ENCODE measurements at places on chromosomes 3 and 15. TPM values are rescaled to one million over a fixed set of nuclear protein-coding genes. Genes with fewer than 3 reads are reported as not detected.
A peak's percentile ranks its signal among the peaks of the same experiment; 100 is the strongest.

The SLC28A2 gene
- not detected for total RNA-seq

GRCh38 chr15:62569460-62570404 lies 404.6 kb upstream of the C2CD4B start:
- no peak overlapping the region for H3K4me3 ChIP-seq
- DNase-seq: no peak
- no peak overlapping the region for H3K27ac ChIP-seq
- H3K36me3 ChIP-seq: no peaks in the 10 kb centered on the region
- peaks cover 5% of the 10 kb centered on the region for H3K4me1 ChIP-seq

The RARRES1 gene
- total RNA-seq: not detected

- H3K4me3 ChIP-seq: no peak overlapping the region
- no peak for DNase-seq
- H3K27me3 ChIP-seq: peaks cover 3% of the 10 kb centered on the region
- no peaks in the 10 kb centered on the region for H3K4me1 ChIP-seq
- no peak overlapping the region for H3K27ac ChIP-seq
These were observed 74.0 kb upstream of the TERB2 start for GRCh38 chr15:44882499-44882968.

The CDAN1 gene
- total RNA-seq: 37.3 TPM

GRCh38 chr3:127628788-127629466 lies at the start of gene PODXL2:
PODXL2 (plus strand) TSS chr3:127629185; CDS start chr3:127629220, 35 bp downstream.
- peak within 1 kb of the TSS; percentile 77 for H3K27ac ChIP-seq
- peak within 1 kb of the TSS; percentile 90 for H3K4me3 ChIP-seq
- peaks cover 29% of the 10 kb centered on the region for H3K27me3 ChIP-seq
- peaks cover 43% of the 10 kb centered on the region for H3K4me1 ChIP-seq
- no peaks in the 10 kb centered on the region for H3K36me3 ChIP-seq

- no peak overlapping the region for H3K4me3 ChIP-seq
- no peak overlapping the region for H3K27ac ChIP-seq
- no peaks in the 10 kb centered on the region for H3K36me3 ChIP-seq
- no peaks in the 10 kb centered on the region for H3K4me1 ChIP-seq
These were observed 198.5 kb upstream of the RARB start for GRCh38 chr3:25229586-25229985.

DNA sequence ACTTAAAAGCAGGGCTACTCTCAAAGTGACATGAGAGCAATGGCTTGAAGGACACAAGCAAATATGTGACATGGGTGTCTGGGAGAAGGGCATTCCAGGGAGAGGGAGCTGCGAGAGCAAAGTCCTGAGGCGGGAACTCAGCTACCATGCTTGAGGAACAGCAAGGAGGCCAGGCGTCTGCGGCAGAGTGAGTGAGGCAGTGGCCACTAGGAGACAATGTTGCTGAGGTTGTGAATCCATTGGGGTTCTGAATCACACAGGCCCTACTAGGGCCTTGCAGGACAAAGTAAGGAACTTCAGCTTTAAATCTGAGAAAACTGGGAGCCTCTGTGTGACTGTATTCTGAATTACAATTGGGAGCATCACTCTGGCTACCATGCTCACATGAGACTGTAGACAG lies 94.1 kb upstream of the PRICKLE2 start:
- H3K4me3 ChIP-seq: no peak overlapping the region
- no peak for DNase-seq
- no peaks in the 10 kb centered on the region for H3K27me3 ChIP-seq
- no peaks in the 10 kb centered on the region for H3K36me3 ChIP-seq
- no peaks in the 10 kb centered on the region for H3K4me1 ChIP-seq

GRCh38 chr3:112365035-112365434 lies 32.1 kb downstream of the CD200 start:
- H3K27me3 ChIP-seq: no peaks in the 10 kb centered on the region
- no peak for DNase-seq
- peak overlapping the region; percentile 17 for H3K27ac ChIP-seq
- no peaks in the 10 kb centered on the region for H3K36me3 ChIP-seq

The MESP1 gene
- total RNA-seq: 0.26 TPM

DNA sequence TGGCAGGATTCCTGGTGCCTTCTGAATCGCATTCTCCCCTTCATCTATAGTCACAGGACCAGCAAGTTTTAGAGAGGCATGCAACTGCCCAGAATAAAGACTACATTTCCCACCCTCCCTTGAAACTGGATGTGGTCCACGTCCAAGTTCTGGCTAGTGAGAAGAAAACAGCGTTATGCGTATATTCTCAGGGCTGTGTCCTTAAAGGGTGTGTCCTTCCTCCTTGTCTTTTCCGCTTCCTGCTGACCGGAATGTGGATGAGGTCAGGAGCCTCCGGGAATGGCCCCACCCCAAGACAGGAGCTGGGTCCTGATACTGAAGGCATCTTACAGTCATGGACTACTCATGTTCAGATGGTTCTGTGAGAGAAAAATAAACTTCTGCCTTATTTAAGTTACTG lies 20.2 kb downstream of the CHST2 start:
- H3K36me3 ChIP-seq: no peaks in the 10 kb centered on the region
- peaks cover 10% of the 10 kb centered on the region for H3K4me1 ChIP-seq
- no peak for DNase-seq

DNA sequence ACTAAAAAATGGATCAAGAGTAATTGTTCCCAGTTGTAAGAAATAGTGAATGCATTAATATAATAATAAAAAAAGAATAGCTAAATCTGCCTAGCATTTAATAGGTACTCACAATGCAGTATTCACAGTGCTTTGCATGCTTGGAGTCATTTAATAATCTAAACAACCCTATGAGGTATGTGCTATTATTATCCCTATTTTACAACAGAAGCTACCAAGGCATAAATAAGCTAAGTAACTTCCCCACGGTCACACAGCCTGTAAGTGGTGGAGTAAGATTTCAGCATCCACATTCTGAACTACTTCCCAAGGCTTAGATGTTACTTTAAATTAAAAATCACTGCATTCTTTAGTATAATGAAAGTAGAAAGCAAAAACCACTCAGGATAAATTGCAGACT lies 102.9 kb downstream of the PLCH1 start:
- H3K36me3 ChIP-seq: no peaks in the 10 kb centered on the region
- H3K27ac ChIP-seq: no peak overlapping the region
- no peak for DNase-seq

GRCh38 chr15:87777054-87777561 lies 479.4 kb downstream of the NTRK3 start:
- DNase-seq: no peak
- no peaks in the 10 kb centered on the region for H3K36me3 ChIP-seq
- H3K27ac ChIP-seq: no peak overlapping the region
- no peaks in the 10 kb centered on the region for H3K4me1 ChIP-seq

- no peak for DNase-seq
- no peak overlapping the region for H3K27ac ChIP-seq
- no peaks in the 10 kb centered on the region for H3K36me3 ChIP-seq
- H3K4me1 ChIP-seq: no peaks in the 10 kb centered on the region
- H3K27me3 ChIP-seq: no peaks in the 10 kb centered on the region
- no peak overlapping the region for H3K4me3 ChIP-seq
These were observed 252.8 kb downstream of the CLSTN2 start for GRCh38 chr3:140187656-140188221.

DNA sequence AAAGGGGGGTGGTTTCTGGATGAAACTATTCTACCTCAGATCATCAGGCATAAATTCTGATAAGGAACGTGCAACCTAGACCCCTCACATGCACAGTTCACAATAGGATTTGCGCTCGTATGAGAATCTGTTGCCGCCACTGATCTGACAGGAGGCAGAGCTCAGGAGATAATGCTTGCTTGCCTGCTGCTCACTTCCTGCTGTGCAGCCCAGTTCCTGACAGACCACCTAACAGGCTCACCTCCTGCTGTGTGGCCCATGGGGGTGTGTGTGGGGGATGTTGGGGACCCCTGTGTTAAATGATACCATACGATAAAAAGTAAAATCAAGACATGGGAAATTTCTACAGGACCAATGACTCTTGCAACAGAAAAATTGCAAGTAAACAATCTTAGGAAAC lies 24.0 kb downstream of the CP start:
- H3K4me1 ChIP-seq: no peaks in the 10 kb centered on the region
- no peak overlapping the region for H3K4me3 ChIP-seq
- H3K27ac ChIP-seq: no peak overlapping the region
- peaks cover 3% of the 10 kb centered on the region for H3K27me3 ChIP-seq
- DNase-seq: no peak

- peaks cover 12% of the 10 kb centered on the region for H3K27me3 ChIP-seq
- no peak overlapping the region for H3K4me3 ChIP-seq
- DNase-seq: no peak
- H3K36me3 ChIP-seq: no peaks in the 10 kb centered on the region
- no peaks in the 10 kb centered on the region for H3K4me1 ChIP-seq
- H3K27ac ChIP-seq: no peak overlapping the region
These were observed 192.7 kb upstream of the LRIG1 start for GRCh38 chr3:66693461-66694031.

DNA sequence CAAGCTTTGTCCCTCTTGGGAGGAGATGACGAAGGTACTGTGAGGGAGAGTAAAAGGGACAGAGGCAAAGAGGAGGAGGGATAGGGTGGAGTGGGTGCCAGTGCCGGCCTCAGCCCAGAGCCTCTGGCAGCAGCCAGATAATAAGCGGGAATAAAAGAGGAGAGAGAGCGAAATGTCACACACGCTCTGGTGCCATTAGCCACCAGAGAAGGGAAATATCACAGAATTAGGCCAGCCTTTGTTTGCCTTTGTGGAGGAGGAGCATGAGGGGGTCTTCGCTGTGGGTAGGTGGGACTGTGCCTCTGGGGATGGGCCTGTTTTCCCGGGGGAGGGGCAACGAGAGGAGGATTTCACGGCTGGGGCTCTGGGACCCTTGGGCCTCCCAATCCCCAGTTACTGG lies 67.8 kb downstream of the LINGO1 start:
- no peaks in the 10 kb centered on the region for H3K36me3 ChIP-seq
- no peak overlapping the region for H3K4me3 ChIP-seq
- no peak for DNase-seq
- H3K27me3 ChIP-seq: peaks cover 18% of the 10 kb centered on the region
- no peaks in the 10 kb centered on the region for H3K4me1 ChIP-seq

DNA sequence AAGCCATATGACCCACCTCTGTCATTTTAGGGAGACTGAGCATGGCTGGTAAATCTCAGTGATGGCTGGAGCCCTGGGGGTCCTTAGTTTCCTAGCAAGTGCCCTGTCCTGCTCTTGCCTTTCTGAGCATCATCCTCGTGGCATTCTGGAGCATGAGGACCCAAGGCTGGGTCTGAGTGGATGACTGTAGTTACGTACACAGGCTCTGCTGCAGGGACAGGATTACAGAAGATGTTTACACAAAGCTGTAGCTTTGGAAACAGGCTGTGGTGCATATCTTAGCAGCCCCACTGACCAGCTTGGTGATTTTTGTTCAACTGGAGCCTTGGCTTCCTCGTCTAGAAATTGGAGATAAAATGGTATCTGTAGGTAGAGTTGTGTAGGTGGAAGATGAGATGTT lies 272.9 kb upstream of the CTDSPL start:
- H3K36me3 ChIP-seq: no peaks in the 10 kb centered on the region
- peaks cover 4% of the 10 kb centered on the region for H3K27me3 ChIP-seq
- no peak for DNase-seq
- H3K4me3 ChIP-seq: no peak overlapping the region
- no peaks in the 10 kb centered on the region for H3K4me1 ChIP-seq

DNA sequence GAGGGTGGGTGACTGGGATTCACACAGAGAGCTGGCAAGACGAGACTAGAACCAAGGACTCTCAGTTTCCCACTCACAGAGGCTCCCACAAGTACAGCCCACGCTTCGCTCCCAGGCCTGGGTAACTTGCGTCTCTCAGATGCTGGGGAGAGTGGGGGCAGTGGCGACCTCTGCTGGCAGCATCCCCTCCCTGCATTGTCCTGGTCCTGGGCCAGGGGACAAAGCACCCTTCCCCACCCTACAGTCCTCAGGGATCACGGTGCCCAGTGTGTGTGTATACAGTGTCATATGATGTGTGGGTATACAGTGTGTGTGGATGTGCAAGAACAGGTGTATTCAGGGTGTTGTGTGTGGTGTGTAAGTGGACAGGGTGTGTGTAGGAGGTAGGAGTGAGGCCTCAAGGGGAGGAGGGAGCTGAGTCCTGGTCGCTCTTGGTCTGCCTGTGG lies 12.8 kb downstream of the VILL start:
- DNase-seq: peak; percentile 78
- no peak overlapping the region for H3K4me3 ChIP-seq
- H3K27ac ChIP-seq: no peak overlapping the region
- H3K4me1 ChIP-seq: peaks cover 33% of the 10 kb centered on the region

The IMPG2 gene
- 0.96 TPM for total RNA-seq

The GOLGA6L10 gene
- total RNA-seq: 3.8 TPM

The PDZRN3 gene
- total RNA-seq: not detected

The CPNE9 gene
- 0.55 TPM for total RNA-seq

The CTXN2 gene
- total RNA-seq: not detected

DNA sequence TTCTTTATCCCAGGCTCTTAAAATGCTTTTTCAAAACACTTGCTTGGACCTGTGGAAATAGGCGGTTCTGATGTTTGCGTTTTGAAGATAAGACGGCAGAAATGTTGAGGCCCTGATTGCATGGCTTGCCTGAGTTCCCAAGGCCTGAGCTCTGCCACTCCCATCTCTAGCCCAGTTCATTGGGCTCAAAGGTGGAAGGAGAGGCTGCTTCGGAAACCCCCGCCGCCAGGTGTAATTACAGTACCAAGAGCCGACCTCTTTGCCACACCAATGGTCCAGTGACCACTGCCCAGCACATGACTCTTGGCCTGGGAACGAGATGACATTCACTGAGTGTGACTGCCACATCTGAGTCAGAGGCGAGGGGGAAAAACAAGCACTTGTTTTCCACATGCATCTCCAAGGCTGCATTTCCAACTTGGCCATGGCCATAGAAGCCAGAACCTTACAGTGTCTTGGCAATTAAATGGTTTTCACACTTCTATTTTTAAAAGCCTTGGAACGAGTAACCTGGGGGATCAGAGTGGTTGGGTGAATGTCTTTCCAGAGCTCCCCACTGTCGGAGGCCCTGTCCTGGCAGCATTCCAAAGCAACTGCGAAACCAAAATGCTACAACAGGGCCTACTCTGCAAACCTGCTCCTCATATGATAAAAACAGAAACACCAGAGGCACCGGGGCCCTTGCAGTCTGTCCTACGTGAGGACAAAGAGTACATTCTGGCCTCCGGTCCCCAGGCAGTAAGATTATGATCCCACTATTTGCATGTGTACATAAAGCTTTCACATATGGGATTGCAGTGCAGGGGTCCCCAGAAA lies 63.8 kb upstream of the CGNL1 start:
- H3K4me3 ChIP-seq: no peak overlapping the region
- no peak for DNase-seq
- H3K4me1 ChIP-seq: no peaks in the 10 kb centered on the region
- H3K36me3 ChIP-seq: no peaks in the 10 kb centered on the region
- peaks cover 2% of the 10 kb centered on the region for H3K27me3 ChIP-seq

The SLC7A14 gene
- total RNA-seq: not detected

DNA sequence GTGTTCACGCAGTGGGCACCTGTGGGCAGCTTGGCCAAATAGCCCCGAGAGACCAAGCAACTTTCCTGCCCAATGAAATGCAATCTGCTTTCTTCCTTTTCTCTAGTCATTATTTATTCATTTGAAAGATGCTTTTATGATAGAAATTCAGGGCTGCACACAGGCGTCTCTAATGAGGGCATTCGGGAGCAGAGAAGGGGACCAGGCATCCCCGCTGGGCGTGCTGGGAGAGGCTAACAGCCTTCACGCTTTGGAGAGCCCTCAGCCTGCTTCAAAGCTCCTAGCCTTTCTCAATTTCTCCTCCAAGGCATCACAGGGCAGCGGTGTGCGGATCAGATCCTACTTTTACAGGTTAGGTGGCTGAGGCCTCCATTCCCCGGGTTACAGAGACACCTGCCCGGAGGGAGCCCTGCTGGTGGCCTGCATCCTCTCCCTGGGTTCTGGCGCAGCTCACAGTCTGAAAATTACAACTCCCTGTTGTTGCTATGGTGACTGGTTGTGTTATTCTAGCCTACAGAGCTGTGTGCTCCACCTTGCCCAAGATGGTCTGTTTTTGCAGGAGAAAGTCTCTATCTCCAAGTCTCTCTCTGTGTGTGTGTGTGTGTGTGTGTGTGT lies 21.8 kb upstream of the KLF13 start:
- H3K4me3 ChIP-seq: no peak overlapping the region
- H3K4me1 ChIP-seq: peaks cover 23% of the 10 kb centered on the region
- peaks cover 2% of the 10 kb centered on the region for H3K27me3 ChIP-seq
- peak overlapping the region; percentile 79 for H3K27ac ChIP-seq
- no peak for DNase-seq
- no peaks in the 10 kb centered on the region for H3K36me3 ChIP-seq
